ENCODE measurements at places on chromosomes 5 and 9.

DNA sequence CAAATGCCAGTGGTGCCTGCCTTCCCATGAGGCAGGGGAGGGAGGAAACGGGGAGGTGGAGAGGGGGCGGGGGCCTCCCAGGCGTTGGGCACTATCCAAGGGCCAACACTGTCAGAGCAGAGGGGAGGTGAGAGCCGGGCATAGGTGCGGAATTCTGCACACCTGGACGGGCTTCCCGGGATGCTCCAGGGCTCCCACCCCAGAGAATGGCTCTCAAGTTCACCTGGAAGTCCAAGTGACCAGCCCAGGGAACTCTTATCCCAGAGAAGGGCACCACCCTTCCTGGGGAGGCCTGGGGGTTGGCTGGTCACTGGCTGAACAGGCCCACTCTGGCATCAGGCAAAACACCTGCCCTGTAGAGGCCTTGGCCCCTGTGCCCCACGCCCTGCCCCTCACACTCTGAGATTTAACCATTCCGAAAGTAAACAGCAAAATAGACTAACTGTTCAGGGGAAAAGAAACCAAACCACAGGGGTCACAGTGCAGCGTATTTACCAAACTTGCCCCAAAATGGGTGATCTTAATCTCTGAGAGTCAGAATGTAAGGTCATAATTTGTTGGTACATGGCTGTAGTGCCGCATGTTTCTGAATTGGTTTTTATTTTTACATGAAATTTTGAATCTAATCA, 2.7 kb downstream of the CSF2 start:
- no peak for DNase-seq

DNA sequence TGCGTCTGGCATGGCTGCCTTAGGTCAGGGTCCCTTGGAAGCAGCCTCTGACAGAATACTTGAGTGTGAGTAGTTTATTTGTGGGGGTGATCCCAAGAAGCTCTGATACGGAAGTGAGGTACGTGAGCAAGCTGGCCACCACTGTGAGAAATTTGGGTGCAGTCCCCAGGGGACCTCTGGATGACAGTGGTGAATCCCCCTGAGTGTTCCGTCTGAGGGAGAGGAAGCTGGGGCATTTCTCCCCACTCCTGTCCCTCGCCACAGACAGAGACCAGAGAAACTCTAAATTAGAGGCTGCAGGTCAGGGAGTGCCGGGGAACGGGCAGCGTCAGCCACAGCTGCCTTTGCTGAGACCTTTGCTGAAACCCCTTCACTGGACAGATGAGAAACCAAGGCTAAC, 155.9 kb upstream of the COL5A1 start:
- DNase-seq = no peak

- no peak for DNase-seq
These were observed 42.6 kb downstream of the NPR3 start for GRCh38 chr5:32753765-32754164.

GRCh38 chr5:58239045-58239444, 220.8 kb downstream of the PLK2 start:
- DNase-seq = no peak

GRCh38 chr9:133818444-133818843, 80.3 kb upstream of the SARDH start:
- DNase-seq = no peak

- DNase-seq = no peak
These were observed 112.1 kb upstream of the IL6ST start for GRCh38 chr5:56106837-56107236.

GRCh38 chr5:135564331-135564730, 14.5 kb downstream of the CXCL14 start:
- DNase-seq = no peak

- DNase-seq = no peak
These were observed 64.8 kb upstream of the SPTLC1 start for GRCh38 chr9:92180002-92180400.

- no peak for DNase-seq
These were observed 244.4 kb downstream of the MAST4 start for GRCh38 chr5:66840511-66841013.

- no peak for DNase-seq
These were observed 108.7 kb downstream of the SNCAIP start for GRCh38 chr5:122420537-122421236.

- peak; percentile 58 for DNase-seq
These were observed 6.5 kb downstream of the NTNG2 start for GRCh38 chr9:132168347-132168746.

DNA sequence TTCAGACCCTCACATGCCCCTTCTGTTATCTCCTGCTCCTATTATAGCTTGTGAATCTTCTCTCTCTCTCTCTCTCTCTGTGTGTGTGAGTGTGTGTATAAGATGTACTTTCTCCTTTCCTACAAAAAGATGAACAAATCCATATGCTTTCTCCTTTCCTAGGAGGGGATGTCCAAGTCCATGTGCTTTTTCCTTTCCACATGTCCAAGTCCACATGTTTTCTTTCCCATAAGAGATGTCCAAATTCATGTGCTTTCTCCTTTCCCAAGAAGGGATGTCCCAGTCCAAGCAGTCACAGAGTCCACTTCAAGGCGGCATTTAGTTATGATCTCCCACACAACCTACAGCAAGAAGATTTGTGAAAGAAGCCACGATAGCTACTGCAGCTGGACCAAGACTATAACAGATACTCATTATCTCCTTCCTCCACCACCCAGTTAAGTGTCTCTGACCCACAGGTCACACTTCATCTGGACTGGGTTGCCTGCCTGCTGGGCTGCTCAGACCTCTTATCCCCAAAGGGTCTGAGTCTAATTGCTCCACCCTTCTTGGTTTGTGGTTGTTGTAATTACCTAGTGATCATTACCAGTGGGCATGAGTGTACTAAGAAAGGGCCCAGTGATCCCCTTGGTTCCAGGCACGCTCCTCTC, 18.4 kb upstream of the FOXI1 start:
- no peak for DNase-seq
